Stimulated activated CD8-positive, alpha-beta memory T cell treated with anti-CD3 and anti-CD28 coated beads, Interleukin-7, amount 100 ng/mL, for 48 hours (primary cell): ENCODE measurements at places on chromosomes 1 and 21.

DNA sequence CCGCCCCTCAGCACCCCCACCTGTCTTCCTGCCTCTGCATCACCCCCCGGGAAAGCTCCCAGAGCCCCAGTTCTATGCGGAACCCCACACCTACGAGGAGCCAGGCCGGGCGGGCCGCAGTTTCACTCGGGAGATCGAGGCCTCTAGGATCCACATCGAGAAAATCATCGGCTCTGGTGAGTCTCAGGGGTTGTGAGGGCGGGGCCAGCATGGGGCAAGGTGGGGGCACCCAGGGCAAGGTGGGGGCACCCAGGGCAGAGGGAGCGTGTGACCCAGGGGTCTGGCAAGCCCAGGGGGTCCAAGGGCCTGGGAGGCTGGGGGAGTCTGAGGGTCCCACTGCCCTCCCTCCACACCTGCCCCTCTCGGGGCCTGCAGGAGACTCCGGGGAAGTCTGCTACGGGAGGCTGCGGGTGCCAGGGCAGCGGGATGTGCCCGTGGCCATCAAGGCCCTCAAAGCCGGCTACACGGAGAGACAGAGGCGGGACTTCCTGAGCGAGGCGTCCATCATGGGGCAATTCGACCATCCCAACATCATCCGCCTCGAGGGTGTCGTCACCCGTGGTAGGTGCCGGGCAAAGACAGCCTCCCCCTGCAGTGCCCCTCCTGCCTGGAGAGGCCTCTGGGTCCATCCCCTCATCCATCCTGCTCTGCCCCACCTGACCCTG, 34.1 kb downstream of the EPHA8 start:
- DNase-seq = no peak

- DNase-seq = no peak
Observed at GRCh38 chr1:41888756-41889155, 30.0 kb downstream of the HIVEP3 start.

- DNase-seq = no peak
Observed at GRCh38 chr1:153525088-153525728, 10.6 kb downstream of the S100A6 start.

DNA sequence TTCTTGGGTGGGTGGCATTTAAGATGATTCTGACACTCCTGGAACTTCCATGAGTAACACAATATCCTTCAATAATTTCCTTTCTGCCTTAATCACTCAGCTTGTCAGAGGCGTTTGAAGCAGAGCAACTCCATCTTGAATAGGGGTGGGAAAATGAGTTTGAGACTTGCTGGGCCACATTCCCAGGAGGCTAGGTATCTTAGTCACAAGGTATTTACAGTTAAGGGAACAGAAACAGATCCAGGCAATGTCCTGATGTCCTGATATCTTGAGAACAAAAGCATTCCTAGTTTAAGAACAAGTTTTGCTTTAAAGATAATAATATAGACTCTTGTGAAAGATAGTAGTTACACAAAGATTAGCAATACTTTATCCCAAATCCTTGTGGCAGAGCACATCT, 76.6 kb upstream of the KIAA0040 start:
- DNase-seq = no peak

- no peak for DNase-seq
Observed at GRCh38 chr1:243595527-243596210, 254.4 kb downstream of the AKT3 start.

DNA sequence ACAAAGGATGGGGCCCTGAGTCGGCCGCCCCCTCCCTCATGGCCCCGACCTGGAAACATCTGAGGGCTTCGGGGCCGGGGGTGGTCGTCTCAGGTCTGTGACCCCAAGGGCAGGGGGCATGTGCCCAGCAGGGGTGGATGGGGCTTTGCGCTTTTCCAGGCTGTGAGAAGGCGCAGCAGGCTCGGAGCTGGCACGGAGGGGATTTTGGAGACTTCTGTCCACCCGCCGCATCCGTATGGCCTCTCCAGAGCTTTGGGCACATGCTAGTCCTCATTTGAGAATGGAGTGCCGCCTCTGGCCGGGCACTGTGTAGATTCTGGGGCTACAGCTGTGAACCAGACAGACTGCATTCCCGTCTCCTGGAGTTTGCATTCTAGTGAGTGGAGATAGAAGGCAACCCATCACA, 66.1 kb upstream of the WNT4 start:
- DNase-seq = no peak

- no peak for DNase-seq
Observed at GRCh38 chr21:14353231-14353630, 29.7 kb downstream of the HSPA13 start.

DNA sequence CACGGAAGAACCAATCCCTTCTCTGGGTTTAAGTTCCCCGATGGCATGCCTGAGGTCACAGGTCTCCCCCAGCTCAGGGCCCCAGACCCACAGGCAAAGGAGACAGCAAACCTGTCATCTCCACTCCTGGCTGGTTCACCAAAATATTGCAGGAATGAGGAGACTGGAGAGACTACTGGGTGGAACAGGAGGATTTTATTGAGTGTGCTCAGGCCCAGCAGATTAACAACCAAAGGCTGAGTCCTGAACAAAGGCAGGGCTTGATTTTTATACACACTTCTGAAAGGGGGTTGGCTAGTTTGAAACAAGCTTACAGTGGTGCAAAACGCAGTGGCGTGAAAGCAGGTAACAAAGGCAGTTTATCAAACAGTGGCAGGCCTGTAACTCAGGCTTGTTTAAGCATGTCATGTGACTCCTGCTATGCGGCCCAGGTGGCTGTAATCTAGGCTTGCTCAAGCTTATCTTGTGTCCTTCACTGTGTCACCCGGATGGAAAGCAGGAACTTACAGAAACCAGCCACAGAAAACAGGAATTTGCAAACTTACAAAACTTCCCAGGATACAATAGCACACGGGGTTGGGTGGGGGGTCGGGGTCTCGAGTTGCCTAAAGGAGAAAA, 27.4 kb upstream of the KCNJ15 start:
- no peak for DNase-seq

DNA sequence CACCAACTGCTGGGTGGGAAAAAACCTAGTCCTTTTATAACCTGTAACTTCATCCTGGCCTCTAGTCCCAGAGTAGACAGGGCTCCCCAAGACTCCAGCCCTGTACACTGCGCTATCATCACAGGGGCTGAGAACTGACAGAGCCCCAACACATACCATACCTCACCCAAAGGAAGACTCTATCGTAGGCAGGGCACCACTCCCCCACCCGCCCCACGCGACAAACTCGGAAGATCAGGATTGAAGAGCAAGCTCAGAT, 15.8 kb downstream of the INPP5B start:
- DNase-seq = no peak

DNA sequence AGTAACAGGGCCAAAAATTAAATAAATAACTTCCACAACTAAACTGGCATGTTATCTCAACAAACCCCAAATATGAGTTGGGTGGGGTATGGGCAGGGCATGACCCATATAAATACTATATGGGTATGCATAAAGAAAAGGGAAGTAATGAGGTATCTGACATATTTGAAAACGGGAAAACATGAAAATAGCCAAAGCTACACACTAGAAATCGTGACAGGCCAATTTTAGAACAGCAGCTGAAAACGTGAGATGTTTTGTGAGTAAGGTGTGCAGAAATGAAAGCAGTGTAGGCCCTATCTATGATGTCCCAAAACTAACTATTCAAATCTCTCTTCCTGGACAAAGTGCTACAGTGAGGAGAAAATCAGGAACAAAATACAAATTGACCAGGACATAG, 537.9 kb upstream of the NR5A2 start:
- DNase-seq = no peak

DNA sequence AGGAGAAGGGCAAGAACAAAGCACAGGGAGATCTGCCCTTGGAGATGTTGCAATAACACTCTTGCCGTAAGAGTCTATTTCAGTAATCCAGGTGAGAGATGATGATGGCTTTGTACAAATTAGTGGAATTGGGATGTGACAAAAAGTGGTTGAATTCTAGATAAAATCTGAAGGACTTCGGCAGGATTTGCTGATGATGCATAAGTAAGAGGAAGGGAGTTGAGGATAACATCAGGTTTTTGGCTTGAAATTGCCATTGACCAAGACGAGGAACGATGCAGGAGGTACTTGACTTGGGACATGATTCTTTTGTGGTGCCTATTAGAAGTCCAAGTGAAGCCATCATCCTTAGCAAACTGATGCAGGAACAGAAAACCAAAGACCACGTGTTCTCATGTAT, 238.1 kb downstream of the GRIK1 start:
- DNase-seq = no peak

DNA sequence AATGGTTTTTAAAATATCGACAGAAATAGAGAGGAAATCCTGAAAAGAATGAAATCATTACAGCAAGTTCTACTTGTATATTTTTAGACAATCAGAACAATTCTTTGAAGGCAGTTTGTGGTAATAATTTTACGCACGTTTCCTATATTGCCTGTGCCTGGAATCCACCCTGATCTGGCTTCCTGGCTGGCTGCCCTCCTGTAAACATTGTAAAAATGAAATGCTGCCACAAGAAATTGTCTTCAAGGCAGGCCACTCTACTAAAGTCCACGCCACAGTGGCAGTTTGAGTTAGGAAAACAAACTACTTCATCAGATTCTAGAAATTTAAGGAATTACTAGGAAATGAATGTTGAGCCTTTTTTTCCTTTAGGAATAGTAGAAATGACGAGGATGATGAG, 454.5 kb upstream of the NR5A2 start:
- no peak for DNase-seq

DNA sequence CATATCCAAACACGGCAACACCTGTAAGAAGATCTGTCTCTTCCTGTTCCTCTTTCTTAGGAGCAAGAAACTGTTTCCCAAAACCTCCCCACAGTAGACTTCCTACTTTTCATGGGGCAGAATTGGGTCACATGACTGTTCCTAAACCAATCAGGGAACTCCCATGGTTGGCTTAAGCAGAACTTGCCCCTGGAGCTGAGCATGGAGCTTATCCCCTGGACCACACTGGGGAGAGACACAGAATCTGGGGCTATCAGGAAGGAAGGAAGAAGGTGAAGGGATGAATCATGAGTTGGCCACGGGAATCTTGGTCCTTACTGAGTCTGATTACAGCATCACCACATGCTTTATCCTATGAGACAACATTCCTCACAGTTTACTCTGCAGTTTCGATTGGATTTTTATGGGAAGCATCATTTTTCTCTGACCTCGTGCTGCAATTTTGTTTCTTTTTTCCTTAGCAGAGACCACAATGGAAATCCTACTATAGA, 81.8 kb downstream of the CDC7 start:
- DNase-seq = no peak

DNA sequence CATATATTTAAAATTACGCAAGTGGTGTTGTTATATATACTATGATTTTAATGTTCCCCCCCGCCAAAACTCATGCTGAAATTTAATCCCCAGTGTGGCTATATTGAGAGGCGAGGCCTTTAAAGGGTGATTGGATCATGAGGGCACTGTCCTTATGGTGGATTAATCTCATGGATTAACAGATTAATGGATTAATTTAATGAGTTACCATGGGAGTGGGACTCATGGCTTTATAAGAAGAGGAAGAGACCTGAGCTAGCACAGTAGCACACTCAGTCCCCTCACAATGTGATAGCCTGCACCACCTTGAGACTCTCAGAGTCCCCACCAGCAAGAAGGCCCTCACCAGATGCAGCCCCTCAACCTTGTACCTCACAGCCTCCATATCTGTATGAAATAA, 34.8 kb downstream of the C1orf198 start:
- no peak for DNase-seq

DNA sequence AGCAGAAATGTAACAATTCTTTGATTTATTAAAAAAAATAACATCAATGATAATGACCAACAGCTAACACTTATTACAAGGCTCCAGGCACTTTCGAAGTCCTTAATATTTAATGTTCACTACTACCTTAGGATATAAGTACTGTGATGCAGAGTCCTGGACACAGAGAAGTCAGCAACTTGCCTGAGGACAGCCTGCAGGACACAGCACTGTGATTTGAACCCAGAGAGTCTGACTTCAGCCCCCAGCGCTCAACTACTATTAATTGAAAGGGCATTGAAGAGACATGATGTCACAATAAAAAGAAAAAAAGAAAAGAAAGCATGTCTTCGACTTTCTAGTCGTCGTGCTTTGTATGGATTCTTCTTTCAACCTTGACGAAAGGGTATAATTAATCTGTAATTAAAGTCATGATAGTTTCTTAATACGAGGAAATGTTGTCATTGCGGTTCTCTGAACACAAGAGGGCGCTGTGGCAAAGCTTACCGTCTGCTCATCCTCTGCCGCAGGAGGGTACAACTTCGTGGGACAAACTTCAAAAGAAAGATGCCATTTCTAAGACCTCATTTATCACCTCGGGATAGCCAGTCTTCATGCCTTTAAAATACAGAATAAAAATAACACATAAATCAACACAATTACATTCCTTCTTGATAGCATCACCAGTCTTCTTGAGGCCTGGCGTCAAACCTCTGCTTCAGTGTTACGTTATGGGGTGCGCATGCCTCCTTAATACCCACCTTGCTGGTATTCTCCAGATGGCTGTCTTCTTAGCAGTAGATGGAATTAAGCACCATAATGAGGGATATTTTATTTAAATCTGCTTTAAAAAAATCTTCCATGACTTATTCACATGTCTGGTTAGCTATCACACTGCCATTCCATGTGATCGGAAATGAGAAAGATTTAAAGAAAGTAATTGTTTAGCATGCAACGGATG, 240.1 kb downstream of the DISC1 start:
- no peak for DNase-seq

DNA sequence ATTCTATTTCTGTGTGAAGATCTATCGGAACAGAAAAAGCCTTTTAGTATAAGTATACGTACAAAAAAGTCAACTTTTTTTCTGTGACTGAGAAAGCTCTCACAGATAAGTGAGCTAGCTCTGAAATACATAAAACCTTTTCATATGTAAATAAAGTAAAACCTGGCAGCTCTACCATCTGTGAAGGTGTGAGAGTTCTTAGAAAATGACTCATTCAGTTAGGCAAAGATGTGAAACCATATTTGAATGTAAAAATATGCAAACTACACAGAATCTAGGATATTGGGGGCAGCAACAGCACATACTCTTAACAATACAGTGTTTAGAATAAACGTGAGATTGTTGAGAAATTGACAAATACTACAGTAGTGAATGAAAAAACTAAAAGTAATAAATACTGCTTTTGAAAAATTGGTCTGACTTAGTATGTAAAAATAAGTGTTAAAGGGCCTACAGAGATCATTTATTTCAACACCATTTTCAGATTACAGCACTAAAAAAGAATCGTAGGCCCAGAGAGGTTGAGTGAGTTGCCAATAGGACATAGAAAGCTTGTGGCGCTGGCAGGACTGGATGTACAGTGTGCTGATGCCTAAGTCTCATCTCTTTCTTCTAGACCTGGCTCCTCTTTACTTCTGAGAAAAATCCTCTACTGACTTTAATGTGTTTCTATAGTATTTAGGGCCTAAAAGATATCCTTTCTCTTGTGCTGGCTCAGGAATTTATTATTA, 19.8 kb downstream of the ATP6V1G3 start:
- no peak for DNase-seq

DNA sequence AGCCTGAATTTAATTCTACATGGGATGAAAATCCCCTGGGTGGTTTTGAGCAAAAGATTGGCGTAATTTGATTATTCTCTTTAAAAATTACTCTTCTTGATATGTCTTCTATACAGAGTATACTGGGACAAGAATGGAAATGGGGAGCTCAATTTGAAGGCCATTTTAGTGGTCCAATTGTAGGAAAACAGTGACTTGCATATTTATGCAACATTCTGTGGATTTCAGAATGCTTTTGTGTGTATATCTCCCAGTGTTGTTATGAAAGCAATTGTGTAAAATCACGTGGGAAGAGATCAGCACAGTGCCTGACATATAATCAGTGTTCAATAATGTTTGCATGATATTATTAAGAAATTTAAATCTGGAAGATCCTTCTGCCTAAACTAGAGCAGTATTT, 575.9 kb upstream of the PBX1 start:
- DNase-seq = no peak

- DNase-seq = no peak
Observed at GRCh38 chr1:61593331-61593730, 131.6 kb downstream of the TM2D1 start.
